ENCODE measurements at places on chromosomes 2 and 18. TPM values are rescaled to one million over a fixed set of nuclear protein-coding genes. Genes with fewer than 3 reads are reported as not detected.

The ABCB11 gene
- total RNA-seq: 0.04 TPM

The HOXD13 gene
- total RNA-seq: 0.35 TPM

The GALM gene
- 13.1 TPM for total RNA-seq

The NDC80 gene
- 61.8 TPM for total RNA-seq

The M1AP gene
- 5.5 TPM for total RNA-seq

The OR6B2 gene
- total RNA-seq: not detected

The MEP1B gene
- total RNA-seq: not detected

The ADGRF3 gene
- 0.93 TPM for total RNA-seq

The ALLC gene
- not detected for total RNA-seq

The PPM1B gene
- total RNA-seq: 54.9 TPM

DNA sequence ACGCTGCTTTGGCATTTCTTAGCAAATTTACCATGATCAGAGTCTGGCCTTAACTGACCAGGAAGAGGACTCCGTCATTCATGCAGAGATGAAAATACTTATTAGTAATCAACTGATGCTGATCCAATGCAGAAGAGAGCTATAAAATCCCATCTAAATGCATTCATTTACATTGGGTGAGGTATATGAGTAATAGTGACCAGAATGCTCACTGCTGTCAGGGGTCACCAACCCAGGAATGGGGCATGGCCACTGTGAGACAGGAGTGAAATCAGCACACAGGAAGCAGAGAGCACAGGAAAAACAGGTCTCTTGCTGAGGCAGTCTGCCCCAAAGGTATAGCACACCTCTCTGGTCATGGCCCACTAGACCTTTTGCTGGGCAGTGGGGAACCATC lies 68.1 kb upstream of the TMEM247 start:
- DNase-seq: no peak
- no peak overlapping the region for H3K27ac ChIP-seq
- H3K27me3 ChIP-seq: no peaks in the 10 kb centered on the region
- no peak overlapping the region for H3K4me3 ChIP-seq

DNA sequence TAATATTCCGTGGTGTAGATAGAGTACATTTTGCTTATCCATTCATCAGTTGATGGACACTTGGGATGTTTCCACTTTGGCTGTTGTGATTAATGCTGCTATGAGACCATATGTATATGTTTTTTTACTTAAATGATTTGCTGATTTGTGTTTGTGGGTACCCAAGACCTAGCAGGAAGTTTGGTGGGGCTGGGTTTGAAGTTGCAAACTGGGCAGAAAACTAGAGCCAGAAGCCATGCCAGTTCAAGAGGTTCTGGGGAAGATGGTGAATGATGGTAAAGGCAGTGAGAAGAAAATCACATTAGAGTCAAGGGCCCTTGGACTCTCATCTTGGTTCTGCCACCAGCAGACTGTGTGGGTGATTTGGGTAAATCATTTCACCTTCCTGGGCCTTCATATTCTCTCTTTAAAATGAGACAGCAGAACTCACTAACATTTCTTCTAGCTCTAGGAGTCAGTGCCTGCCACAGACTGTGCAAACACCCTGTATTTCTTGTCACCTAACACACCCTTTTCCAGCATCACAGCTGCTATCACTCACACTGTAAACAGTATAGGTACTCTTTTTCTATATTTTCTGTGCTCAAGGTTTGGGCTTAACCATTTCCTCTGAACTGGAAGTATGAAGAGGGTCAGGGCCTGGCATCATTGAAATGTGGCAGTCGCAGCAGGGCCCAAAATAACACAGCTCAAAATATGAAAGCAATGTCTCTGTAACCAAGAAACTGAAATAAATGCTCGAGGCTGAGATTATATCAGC lies 8.4 kb upstream of the CTLA4 start:
- H3K36me3 ChIP-seq: no peaks in the 10 kb centered on the region
- H3K4me1 ChIP-seq: no peaks in the 10 kb centered on the region
- H3K27me3 ChIP-seq: peaks cover 39% of the 10 kb centered on the region
- H3K27ac ChIP-seq: no peak overlapping the region

DNA sequence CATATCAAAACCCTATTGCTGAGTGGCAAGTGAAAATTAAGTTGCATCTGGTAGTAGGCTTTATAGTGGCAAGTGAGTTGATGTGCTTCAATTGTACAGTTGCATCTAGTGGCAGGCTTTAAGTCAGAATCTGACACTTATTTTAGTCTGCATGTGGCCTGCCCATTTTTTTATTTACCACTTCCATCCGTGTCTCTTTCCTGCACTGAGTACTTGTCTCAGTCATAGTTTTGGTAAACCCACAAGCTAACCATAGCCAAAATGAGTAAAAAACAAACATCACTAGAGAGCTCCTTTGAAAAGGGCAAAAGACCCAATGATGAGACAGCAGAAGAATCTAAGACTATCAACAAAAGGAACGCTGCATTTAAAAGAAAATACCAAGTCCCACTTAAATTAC lies 96.0 kb upstream of the CRACDL start:
- no peak for DNase-seq
- no peaks in the 10 kb centered on the region for H3K4me1 ChIP-seq
- no peak overlapping the region for H3K4me3 ChIP-seq
- no peaks in the 10 kb centered on the region for H3K36me3 ChIP-seq
- no peaks in the 10 kb centered on the region for H3K27me3 ChIP-seq

GRCh38 chr2:201962774-201963562 lies 70.7 kb upstream of the FZD7 start:
- H3K4me1 ChIP-seq: peaks cover 15% of the 10 kb centered on the region
- peak overlapping the region; percentile 82 for H3K27ac ChIP-seq
- H3K27me3 ChIP-seq: no peaks in the 10 kb centered on the region
- no peak for DNase-seq
- H3K4me3 ChIP-seq: no peak overlapping the region
- no peaks in the 10 kb centered on the region for H3K36me3 ChIP-seq

DNA sequence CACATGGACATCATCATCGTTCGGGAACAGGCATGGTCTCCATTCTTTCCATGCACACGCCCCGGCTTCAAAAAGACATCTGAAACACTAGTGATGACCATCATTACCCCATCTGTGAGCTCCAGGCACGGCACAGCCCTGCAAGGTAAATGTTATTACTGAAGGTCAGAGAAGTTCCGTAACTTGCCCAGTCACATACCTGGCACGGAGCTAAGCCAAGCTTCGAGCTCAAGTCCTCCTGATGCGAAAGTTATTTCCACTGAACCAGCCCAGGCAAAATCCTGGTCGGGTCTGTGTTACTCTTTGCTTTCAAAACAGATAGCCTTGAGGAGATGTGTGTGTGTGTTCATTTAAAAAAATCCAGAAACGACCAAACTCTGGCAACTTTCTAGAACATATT lies 22.8 kb downstream of the FHL2 start:
- H3K27me3 ChIP-seq: no peaks in the 10 kb centered on the region
- no peak overlapping the region for H3K27ac ChIP-seq
- H3K4me1 ChIP-seq: no peaks in the 10 kb centered on the region
- H3K4me3 ChIP-seq: no peak overlapping the region
- no peak for DNase-seq

GRCh38 chr2:211534632-211535031 lies 978.2 kb downstream of the CPS1 start:
- H3K36me3 ChIP-seq: no peaks in the 10 kb centered on the region
- H3K4me3 ChIP-seq: no peak overlapping the region
- peak overlapping the region; percentile 27 for H3K27ac ChIP-seq
- no peaks in the 10 kb centered on the region for H3K27me3 ChIP-seq

DNA sequence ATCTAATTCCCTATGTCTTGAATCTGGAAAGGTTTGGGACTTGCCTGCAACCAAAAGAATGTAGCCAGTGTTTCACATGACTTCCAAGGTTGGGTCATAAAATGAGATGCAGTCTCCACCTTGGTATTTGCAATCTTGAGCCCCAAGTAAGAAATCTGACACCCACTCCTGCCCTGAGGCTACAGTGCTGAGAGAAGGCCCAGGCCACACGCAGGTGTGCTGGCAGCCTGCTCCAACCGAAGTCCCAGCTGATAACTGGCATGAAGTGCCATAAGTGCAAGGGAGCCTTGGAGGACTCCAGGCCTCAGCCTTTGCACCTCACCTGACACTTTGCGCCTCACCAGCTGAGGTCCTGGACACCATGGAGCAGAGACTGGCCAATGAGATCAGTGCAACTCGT lies 182.7 kb downstream of the ANAPC1 start:
- H3K4me1 ChIP-seq: peaks cover 3% of the 10 kb centered on the region
- DNase-seq: peak; percentile 45
- no peaks in the 10 kb centered on the region for H3K27me3 ChIP-seq
- H3K4me3 ChIP-seq: no peak overlapping the region
- no peak overlapping the region for H3K27ac ChIP-seq

DNA sequence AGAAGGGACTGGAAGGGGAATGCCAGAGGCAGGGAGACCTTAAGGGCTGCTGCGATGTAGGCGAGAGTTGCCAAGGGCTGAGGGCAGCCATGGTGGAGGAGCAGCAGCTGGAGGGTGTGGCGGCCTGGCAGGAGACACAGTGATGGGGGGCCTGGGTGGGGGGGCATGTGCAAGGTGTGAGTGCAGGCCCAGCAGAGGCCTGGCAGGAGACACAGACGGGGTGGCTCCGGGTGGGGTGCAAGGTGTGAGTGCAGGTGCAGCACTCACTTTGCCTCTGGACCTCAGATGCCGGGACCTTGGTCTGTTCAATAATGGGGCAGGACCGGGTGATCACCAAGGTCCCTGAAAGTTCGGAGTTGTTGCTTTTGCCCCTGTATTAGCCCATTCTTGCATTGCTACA lies 76.2 kb upstream of the ODC1 start:
- H3K27me3 ChIP-seq: no peaks in the 10 kb centered on the region
- H3K27ac ChIP-seq: no peak overlapping the region
- no peaks in the 10 kb centered on the region for H3K4me1 ChIP-seq
- no peaks in the 10 kb centered on the region for H3K36me3 ChIP-seq
- H3K4me3 ChIP-seq: no peak overlapping the region

DNA sequence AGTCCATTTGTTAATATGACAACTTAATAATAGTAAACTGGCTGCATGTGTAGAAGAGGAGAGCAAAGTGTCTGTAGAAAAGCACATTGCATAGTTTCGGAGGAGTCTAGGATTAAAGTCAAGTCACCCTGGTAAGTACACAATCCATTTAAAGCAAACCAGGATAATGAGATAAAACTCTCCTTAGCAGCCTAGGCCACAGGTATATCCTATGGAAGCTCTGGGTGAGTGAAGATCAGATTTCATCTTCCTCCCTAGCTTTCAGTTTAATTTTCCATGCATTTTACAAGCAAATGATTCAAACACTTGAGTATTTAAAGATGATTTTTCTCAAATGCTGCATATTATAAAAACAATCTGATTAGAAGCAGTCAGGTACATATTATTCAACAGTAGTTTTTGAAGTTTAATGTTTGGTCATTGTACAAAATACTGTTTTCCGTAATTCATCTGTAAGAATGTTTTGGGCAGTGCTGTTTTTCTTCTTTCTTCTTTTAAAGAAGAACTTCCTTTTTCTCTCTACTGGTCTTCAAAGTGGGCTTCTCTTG lies 10.2 kb downstream of the CERS6 start:
- H3K4me3 ChIP-seq: peak overlapping the region; percentile 66
- H3K27me3 ChIP-seq: no peaks in the 10 kb centered on the region
- peaks cover 32% of the 10 kb centered on the region for H3K4me1 ChIP-seq
- no peak overlapping the region for H3K27ac ChIP-seq

- H3K36me3 ChIP-seq: no peaks in the 10 kb centered on the region
- no peak for DNase-seq
- H3K4me3 ChIP-seq: no peak overlapping the region
- peaks cover 46% of the 10 kb centered on the region for H3K27me3 ChIP-seq
- no peak overlapping the region for H3K27ac ChIP-seq
Observed at GRCh38 chr2:102185347-102185746, 1.5 kb upstream of the IL1RL2 start.

Measured in endodermal cell (in vitro differentiated cells).